ENCODE measurements at places on chromosomes 12 and 14.

DNA sequence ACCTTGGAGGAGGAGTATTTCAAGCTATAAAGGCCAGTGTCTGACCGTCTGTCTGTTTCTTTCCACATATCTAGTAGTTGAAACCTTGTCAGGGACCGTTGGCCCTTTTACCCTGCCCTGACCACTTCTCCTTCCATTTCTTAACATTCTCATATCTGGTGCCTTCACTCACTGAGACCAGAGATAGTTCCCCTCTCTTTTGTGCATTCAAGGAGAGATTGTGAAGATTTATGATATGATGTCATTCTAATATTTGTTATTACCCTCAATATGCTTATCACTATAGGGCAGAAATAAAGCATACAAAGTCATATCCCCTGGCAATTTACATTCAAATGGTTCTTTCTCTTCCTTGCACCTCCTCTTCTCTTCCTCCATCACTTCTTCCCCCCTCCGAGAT lies 83.3 kb downstream of the PLXNC1 start:
- DNase-seq = no peak

DNA sequence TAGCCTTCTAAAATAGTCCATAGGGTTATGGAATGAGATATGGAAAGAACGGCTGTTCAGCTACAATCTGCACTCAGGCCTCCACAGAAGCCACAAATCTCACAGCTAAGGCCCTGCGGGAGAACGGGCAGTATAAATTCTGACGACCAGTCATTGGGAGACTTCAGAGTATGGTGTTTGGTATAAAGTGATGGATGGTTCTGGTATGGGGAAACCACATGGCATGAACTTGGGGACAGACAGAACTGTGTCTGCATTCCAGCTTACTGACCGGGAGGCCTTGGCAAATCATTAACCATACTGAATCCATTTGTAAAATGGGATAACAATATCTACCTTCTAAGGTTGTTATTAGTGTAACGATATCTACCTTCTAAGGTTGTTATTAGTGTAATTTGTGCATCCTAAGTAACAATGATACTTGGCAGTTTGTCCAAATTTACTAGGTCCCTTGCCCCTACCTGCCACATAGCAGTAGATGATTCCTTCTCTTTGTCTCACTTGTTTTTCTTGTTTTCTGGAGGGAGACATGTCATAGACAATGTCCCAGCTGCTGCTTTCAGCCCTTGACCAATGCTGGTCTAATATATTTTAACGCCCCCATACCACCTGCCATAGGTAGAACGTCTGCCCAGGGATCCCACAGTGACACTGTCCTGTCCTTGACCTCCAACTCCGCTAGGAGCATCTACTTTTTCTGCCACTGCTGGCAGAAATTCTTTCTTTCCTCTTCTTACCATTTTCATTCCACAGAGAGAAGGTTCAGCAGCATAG lies 6.8 kb downstream of the CDKL1 start:
- DNase-seq = no peak

DNA sequence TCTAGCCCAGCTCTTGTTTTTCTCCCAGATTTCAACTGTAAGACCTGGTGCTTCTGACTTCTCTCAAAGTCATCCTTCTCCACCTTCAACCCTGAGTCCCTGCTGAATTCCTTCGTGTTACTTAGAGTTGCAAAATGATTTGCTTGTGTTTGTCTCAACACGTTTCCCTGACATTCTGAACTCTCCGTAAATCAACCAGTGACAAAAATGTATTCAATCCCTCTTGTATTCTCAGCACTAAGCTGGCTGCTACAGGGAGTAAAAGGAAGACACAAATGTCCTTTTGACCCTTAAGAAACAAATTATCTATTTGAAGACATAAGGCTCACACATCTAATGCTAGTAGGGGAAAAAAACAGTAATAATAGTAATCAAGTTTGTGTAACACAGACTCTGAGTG lies 514.0 kb upstream of the TMPO start:
- no peak for DNase-seq

DNA sequence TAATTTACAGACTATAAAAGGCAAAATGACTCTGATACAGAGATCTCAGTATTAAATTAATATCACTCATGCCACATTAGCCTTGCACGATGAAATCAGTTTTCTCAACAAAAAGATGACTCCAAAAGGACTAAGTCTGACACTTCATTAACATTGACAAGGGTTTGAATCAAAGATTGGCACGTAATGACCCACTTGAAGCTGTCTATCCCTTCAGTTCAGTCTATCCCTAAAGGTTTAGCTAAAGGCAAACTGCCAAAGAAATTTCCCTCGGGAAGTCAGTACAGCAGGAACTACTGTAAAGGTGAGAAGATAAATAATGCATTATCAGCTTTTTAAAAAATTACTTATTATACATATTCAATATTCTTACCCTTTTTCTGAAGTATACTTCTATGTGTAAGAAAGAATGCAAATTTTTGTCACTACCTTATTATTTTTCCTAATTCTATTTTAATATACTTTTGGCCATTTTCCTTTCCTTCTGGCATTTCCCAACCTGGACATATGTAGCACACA lies 127.1 kb downstream of the NELL2 start:
- DNase-seq = no peak

DNA sequence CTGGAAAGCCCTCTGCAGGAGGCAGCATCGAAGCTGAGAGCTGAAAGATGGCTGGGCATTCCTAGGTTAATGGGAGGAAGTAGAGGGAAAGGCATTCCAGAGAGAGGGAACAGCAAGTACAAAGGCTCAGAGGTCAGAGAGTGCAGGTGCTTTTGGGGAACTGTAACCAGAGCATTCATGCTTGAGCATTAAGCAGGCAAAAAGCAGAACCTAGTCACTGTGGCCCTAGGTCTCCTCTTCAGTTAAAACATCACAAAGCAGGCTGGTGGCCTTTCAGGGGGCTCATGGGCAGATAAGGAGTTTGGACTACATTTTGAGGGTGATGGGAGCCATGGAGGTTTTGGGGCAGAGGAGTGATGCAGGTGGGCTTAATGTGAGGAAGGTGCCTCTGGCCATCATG lies 169.2 kb upstream of the MYL2 start:
- DNase-seq = no peak

- DNase-seq = no peak
Observed at GRCh38 chr14:84085493-84085892, 1444.5 kb upstream of the FLRT2 start.

- DNase-seq = peak; percentile 24
Observed at GRCh38 chr12:122265886-122266229, 436 bp downstream of the VPS33A start.

DNA sequence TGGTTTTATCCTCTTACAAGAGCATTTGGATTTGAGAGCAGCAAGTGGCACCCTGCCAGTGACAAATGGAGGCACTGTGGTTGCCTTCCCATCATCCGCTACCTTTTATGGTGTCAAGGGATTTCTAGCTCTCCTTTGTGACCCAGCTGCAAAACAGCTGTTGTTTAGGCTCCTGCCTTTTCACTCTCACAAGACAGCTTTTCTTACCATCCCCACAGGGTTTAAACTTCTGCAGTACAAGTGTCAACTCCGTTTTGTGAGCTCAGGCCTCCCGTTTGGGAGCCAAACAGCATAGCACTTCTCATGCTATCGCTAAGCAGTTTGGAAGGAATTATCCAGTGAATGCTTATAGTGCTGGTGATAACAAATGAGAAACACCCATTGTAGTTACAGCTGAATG lies 331.4 kb downstream of the TMTC2 start:
- no peak for DNase-seq

- DNase-seq = peak; percentile 46
Observed at GRCh38 chr12:53207042-53207441, at the start of gene ITGB7. Gene ITGB7, minus strand, starts transcription at chr12:53207251. Its CDS starts 6,808 bp downstream, at chr12:53200443.

DNA sequence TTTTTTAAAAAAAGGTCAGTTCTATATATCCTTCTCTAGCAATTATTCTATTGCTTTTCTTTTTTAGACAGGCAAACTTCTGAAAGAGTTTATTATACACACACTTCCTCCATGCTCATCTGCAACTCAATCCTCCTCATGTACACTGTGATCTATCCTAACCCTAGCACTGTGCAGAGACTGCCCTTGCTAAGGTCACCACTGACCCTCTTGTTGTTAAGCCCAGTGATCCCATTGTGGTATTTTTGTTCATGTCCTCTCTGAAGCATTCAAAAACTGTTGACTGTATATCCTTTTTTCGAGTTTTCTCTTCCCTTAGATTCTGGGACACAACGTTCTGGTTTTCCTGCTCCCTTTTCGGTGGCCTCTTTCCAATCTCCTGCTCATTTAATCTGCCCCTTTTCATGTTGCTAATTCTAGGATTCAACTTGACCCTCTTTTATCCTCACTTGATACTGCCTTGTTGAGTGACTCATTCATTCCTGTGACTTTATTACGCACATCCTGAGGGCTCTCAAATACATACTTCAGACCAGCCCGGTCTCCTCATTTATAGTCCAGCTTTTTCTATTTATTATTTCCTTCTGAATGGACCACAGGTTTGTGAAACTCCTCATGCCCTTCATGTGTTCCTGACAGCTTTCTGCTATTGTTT lies 53.9 kb upstream of the PTPRB start:
- DNase-seq = no peak

- DNase-seq = no peak
Observed at GRCh38 chr14:64641760-64642159, 62.5 kb upstream of the PLEKHG3 start.

- DNase-seq = no peak
Observed at GRCh38 chr14:57018065-57018464, 207.8 kb upstream of the OTX2 start.

- no peak for DNase-seq
Observed at GRCh38 chr12:49655595-49656236, 32.4 kb downstream of the PRPF40B start.

Data from activated T-helper 9 cell treated with anti-CD3 and anti-CD28 coated beads, Interleukin-2, amount 50 U/mL, for 16 hours (primary cell).